ENCODE measurements at places on chromosomes 4 and X. TPM values are rescaled to one million over a fixed set of nuclear protein-coding genes. Genes with fewer than 3 reads are reported as not detected.

Gene PPBP
- not detected for total RNA-seq

Gene AKAP14
- not detected for total RNA-seq

Gene MAGEC2
- total RNA-seq = not detected

Gene SPCS3
- 108 TPM for total RNA-seq

Gene STATH
- not detected for total RNA-seq

Gene ZCCHC13
- total RNA-seq = not detected

Gene MAGEB1
- not detected for total RNA-seq

- DNase-seq = peak; percentile 39
These were observed 88.5 kb upstream of the NOCT start for GRCh38 chr4:138927072-138927471.

GRCh38 chrX:153726286-153727122 lies 1.8 kb downstream of the ABCD1 start:
- DNase-seq = peak; percentile 65

GRCh38 chr4:139887962-139888735 lies 222.5 kb downstream of the MGST2 start:
- peak; percentile 20 for DNase-seq

DNA sequence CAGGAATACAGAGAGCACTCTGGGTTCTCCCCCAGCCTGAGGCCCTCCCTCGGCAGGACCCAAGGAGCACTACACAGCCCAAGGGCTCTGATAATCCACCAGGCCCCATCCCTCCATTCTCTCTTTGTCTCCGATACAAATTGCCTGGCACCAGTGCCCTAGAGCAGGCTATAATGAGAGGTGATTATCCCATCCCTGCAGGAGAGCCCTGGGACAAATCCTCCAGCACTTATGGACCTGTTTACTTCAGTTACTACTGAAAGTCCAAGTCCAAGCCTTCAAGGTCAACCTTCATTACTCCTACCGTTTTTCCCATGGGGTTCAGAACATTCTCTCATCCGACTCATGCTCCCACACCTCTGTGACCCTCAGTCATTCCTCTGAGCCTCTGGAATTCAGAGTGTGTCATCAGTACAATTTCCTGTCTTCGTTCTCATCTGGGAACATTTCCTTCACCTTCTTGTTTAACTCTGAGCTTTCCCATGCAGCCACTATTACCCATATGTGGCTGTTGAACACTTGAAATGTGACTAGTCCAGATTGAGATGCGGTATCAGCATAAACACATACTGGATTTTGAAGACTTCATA lies 299.0 kb downstream of the RAPGEF2 start:
- DNase-seq = peak; percentile 96

- no peak for DNase-seq
These were observed 237.7 kb downstream of the GALNTL6 start for GRCh38 chr4:172050911-172051310.

DNA sequence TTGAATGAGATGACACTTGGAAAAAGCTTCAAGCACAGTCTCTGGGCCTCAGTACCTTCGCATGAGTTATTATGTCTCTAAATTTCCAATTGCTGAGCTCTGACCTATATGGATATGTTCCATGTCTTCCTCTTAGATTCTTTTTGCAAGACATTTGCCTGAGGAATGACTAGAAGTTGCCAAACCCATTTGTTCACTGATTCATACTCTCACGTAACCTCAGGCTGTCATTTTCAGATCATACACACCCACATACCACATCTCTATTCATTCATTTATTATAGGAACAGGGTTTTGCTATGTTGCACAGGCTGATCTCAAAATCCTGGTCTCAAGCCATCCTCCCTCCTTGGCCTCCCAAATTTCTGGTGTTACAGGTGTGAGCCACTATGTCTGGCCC lies 2137.1 kb upstream of the TENM3 start:
- DNase-seq = no peak
